ENCODE measurements at places on chromosomes 13 and 19.
A peak's percentile ranks its signal among the peaks of the same experiment; 100 is the strongest.

DNA sequence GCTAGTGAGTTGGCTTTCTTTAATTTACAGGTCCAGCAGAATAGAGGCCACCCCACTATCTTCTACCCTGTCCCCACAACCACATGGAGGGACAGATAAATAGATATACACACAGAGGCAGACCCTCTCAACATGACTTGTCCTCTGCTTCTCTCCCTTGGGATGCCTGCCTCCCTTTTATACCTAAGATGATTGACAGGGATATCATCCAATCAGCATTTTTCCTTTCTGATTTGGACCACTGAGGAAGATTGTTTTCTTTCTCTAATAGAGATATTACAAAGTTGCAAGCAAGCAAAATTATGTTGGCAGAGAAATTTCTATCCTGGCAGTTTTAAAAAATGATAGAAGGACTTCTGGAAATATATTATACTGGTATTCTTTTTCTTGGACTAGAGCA, 35.8 kb downstream of the STOML3 start:
- no peak for DNase-seq

- no peak for DNase-seq
These were observed 24.7 kb upstream of the MATK start for GRCh38 chr19:3810708-3811355.

GRCh38 chr19:5035793-5036697, 67.1 kb downstream of the KDM4B start:
- no peak for DNase-seq

DNA sequence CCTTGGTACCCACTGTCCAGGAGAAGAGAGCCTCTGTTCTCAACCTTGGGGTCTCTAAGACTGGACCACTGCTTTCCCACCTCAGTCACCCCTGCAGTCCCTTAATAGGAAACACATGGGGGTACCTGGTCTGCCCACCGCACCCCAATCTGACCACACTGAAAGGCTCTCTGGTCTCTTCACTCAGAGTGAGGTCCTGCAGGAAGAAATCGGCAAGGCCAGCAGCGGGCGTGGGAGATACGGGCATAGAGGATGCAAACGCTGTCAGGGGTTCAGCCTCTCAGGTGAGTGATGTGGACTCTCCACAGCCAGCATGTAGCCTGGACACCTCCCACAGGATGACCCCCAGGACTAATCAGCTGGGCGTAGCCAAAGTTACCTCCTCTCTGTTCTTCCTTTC, 3.5 kb downstream of the SIGLEC9 start:
- DNase-seq: no peak

DNA sequence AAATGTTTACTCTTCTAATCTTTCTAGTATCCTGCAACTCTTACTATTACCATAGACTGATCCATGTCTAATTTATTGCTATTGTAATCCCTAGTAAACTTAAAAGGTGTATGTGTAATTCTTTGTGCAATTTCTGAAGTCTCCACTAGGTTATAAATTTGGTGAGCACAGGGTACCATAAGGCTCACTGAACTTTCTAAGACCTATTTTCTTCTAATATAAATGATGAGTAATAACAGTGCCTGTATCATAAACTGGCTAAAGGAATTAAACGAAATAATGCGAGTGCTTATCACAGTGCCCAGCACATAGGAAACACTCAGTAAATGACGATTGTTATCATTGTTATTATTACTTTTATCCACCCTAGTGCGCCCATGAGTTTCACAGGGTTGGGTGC, 119.1 kb downstream of the KLF12 start:
- no peak for DNase-seq

DNA sequence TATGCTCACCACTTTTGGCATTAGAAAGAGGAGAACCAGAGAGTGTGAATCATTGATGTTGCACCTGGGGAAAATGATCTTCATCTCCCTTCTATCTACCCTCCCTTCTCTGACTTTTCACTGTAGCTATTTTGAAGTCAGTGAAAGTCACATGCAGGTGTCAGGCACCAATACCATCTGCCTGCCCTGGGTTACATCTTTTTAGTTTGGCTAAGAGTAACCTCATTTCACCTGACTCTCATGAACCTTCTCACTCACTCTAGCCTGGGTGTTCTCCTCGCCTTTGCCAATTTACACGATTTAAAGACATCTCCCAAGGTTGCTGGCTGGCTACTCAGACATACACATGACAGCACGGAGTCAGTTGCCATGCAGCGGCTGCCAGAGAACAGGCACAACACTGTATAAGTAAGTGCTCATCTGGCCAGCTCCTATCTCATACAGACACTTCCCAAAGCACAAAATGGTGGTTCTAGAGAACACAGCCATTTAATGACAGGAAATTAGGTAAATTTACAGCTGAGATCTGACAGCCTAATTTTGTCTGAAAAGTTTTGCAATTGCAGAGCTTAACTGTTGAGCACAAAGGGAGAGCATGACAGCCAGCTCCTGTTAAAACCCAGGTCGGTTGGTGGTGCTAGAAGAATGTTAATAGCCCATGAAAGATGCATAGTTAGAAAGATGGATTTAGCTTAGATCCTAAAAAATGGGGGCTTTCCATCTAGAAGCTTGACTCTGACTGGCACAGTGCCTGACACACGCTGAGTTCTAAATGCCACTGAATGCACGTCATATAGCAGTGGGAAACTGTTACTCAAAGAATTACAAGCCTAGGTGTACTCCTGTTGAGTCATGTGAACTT, 32.5 kb downstream of the LCP1 start:
- no peak for DNase-seq

DNA sequence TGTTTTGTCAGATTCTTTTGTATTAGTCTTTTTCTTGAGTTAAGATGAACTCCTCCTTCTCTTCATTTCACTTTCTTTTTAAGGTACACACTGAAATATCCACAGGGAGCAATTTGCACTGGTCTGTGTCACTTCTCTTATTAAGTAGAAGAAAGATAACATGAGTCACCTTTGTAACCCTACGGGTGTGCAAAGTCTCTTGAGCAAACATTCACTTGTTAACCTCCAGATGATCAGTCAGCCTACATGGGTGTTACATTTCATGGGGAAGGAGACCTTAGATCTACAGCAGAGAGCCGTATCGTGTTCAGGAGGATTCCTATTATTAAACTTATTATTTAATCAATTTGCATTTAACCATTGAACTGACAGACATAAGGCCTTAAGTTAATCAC, 5.1 kb downstream of the ZNF507 start:
- no peak for DNase-seq

DNA sequence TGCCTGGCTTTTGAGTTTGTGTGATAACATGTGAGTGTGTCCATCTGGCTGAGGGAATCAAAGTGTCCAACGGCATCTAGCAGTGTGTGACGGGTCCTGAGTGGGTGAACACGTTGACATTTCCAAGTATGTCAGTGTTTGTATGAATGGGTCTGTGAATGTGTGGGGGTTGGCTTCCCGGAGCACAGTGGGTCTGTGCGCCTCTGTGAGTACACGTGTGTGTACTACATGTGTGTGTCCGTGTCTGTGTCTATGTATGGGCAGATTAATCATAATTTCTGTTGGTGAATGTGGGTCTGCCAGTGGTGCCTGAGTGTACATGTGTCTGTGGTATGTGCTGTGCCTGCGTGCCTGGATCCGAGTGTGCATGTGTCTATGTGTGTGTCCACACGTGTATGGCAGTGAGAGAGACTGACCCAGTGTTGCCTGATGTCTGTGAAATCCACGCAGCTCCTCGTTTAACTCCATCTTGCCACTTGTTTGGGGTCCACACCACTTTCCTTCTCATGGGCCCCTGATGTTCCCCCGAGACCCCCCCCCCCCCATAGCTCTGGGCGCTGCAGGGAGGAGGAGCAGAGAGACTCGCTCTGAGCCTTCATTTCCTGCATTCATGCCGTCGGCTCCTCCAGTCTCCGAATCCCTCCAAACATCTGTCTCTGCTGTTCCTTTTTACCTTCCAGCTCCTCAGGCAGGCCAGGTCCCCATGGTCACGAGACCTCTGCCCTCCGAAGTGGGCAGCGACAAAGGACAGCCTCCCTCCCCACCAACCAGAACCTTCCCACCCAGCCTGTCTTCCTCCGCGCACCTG, 5.3 kb downstream of the CCDC8 start:
- no peak for DNase-seq

DNA sequence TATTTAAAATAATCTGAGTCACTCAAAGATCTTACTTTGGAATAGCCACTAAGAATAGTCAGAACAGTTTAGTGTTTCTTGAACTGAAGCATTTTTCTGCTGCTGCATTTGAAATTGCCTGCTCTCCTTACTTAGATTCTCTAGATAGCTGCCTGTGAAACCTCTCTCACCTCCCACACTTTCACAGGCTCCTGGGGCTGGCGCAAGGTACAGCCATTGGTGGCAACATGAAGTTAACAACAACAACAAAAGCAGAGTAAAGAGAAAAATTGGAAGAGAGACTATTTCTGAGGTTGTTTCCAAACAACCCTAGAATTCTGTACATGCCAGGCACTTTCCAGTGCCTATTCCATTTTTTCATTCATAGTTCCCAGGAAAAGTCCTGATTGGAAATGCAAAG, 25.3 kb downstream of the SLITRK5 start:
- DNase-seq: no peak

GRCh38 chr13:77579959-77580358, 44.5 kb downstream of the SCEL start:
- no peak for DNase-seq

- no peak for DNase-seq
These were observed 15.1 kb downstream of the CUL4A start for GRCh38 chr13:113224486-113224885.

- no peak for DNase-seq
These were observed 102.8 kb downstream of the EFNB2 start for GRCh38 chr13:106432636-106433035.

DNA sequence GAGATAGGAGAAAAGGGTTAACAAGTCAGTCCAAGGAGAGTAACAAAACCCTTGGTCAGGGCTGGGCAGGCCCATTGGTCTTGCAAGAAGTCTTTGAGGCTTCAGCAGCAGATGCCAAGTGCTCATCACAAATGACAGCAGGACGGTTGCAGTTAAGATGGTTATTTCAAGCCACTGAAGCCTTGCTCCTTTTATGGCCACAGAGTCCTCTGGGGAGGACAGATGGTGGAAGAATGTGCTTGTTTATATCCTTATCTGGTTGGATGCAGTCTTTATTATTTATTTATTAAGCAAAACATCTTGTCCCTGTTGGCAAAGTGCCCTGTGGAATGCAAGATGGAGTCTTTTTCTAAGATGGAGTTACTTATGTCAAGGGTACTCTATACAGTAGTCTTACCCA, 19.2 kb upstream of the ZNF331 start:
- DNase-seq: no peak

DNA sequence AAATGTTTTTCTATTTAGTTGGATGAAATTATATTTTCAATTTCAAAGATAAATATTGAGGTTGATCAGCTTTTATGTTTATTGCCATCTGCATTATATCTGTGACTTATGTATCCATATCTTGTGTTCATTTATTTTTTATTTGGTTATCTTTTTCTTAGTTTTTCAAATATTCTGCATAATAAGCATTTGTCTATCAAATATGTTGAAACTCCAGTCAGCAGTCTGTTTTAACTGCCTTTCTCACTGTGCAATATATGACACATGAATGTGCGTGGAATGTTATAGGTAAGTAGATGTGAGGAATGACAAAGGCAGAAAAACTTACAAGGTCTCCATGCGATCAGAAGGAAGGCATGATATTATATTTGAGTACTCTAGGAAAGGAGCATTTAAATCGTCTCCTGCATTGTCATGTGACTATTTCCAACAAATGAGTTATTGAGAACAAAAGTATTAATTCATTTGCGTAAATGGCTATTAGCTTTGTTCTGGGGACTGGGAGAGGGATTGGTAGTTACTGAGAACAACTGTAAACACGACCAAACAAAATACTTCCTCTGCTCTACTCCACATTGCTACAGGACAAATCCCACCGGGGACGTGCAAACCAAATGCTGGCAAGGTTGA, 318.1 kb downstream of the GPC5 start:
- no peak for DNase-seq

DNA sequence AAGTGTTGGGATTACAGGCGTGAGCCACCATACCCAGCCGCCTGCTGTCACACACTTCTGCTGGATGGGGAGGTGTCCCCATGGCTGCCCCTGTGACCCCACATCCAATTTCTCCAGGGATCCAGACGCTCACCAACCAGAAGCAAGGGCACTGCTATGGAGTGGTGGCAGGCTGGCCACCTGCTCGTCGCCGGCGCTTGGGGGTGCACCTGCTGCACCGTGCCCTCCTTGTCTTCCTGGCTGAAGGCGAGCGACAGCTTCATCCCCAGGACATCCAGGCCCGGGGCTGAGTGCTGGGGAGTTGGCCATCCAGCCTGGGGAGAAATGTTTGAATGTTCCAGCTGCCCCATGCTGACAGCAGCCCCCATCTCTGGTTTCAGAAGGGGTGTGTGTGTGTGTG, 4.6 kb downstream of the ANKLE1 start:
- no peak for DNase-seq

DNA sequence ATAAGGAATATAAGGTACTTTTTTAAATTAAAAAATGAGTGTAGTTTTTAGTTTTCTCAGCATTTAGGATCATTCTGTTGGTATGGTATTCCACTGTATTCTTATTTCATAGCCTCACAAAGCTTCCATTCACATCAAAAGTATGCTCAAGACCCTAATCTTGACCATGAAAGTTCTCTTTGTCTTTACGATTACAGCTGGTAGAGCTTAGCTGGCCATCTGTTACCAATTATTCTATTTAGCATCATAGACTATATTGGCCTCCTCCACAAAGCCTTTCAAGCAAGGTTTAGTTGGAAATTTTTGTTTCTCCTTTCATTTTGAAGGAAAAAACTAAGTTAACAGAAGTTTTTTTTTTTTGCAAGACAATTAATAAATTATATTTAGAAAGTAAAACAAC, 245.1 kb downstream of the KCTD12 start:
- DNase-seq: no peak

DNA sequence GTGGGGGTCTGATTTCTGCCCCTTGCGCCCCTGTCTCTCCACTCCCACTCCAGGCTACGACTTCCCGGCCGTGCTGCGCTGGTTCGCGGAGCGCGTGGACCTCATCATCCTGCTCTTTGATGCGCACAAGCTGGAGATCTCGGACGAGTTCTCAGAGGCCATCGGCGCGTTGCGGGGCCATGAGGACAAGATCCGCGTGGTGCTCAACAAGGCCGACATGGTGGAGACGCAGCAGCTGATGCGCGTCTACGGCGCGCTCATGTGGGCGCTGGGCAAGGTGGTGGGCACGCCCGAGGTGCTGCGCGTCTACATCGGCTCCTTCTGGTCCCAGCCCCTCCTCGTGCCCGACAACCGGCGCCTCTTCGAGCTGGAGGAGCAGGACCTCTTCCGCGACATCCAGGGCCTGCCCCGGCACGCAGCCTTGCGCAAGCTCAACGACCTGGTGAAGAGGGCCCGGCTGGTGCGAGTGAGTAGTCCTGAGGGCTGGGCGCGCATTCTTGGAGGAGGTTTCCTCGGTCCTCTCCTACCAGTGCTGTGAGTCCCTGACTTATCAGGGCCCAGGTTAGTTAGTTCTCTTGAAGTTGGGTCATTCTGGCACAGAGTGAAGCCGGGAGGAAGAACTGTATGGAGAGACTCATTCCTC, 12.7 kb downstream of the EHD2 start:
- DNase-seq: no peak

GRCh38 chr19:10544753-10545251, 1.1 kb downstream of the ATG4D start:
- DNase-seq: no peak

GRCh38 chr19:51372649-51373504, at the start of gene NKG7:
Gene NKG7, minus strand, starts transcription at chr19:51372654. Its CDS starts 119 bp downstream, at chr19:51372535.
- DNase-seq: peak; percentile 70

GRCh38 chr13:51714663-51715168, 89.2 kb downstream of the DHRS12 start:
- no peak for DNase-seq

Data from stimulated activated CD8-positive, alpha-beta memory T cell treated with anti-CD3 and anti-CD28 coated beads, Interleukin-4, amount 100 ng/mL, for 1 hour (primary cell).